B cell (primary cell): ENCODE measurements at places on chromosomes 12 and 14.
A peak's percentile ranks its signal among the peaks of the same experiment; 100 is the strongest.

DNA sequence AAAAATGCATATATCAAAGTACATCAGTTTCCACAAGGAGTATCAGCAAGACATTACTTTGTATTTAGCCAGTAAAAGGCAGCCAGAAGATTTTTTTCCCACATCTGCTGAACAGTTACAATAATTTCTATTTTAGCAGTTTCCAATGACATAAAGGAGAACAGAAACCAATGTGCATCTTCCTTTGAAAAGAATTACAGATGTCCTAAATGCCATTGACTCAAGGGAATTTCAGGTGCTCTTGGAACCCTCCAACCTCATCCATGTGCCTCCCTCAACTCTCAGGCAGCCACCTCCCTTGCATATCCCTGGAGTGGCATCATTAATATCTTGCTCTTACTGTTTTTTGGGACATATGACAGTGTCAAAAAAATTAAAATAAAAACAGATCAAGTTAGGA is 62.2 kb upstream of the ST8SIA1 start:
- no peak for DNase-seq

DNA sequence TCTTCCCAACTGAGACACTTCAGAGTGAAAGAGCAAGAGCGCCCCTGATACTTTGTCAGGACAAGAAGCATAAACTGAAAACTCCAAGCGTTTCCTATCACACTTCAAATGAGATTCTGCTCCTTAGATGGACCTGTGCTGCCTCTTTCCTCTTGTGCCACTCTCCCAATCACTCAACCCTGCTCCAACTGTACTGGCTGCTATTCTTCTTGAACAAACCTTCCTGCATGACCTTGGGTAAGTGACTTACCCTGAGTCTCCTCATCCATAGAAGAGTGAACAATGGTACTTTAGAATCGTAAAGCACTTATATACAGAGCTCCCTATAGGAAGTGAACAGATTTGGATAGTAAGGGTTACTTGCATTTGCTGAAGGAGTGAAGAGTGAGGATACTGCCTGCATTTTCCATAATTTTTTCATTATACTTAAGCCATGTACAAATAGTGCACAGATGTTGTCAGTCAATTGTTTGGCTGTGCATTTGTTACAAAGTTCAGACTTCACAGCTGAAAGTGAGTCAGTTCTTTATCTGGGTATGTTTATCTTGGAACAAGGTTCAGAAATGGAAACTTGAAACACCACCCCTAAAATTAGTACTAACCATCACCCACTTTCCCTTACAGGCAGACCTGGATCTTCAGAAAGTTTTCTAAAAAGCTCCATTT is 10.8 kb downstream of the MTERF2 start:
- no peak for DNase-seq

DNA sequence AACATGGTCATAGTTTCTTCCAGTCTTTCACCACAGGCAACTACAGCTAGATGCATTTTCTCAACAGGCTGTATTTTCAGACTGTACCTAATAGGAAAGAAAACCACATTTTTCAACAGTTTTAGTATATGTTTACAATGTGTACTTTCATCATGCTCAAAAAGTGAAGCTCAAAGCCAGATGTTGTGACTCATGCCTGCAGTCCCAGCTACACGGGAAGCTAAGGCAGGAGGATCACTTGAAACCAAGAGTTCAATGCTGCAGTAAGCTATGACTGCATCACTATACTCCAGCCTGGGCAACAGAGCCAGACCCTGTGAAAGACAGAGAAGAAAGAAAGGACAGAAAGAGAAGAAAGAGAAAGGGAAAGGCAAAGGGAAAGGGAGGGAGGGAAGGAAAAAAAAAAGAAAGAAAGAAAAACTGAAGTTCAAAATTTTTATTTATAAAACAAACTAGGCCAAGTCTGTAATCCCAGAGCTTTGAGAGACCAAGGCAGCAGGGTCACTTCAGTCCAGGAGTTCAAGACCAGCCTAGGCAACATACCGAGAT is 25.5 kb downstream of the GXYLT1 start:
- DNase-seq, result no peak

DNA sequence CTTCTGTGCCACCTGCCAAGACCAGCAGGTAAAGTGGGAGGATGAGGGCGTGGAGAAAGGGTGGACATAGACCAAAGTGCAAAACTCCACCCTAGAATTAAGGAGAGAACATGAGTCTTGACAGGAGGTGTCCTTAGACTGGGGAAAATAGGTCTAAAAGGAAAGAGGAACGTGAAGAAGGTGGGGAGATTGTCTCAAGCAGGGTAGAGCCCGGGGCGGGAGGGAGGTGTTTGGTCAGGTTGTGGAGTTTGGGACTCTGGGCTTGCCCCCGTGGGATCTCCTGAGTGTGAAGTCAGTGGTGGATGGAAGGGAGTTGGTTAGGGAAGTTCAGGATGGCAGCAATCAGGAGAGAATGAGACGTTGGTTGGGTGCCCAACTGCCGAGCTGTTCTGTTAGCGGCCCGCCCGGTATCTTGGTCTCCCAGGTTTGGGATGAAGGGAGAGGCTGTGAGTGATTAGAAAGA is 386 bp downstream of the DGKA start:
- DNase-seq, result peak; percentile 35

DNA sequence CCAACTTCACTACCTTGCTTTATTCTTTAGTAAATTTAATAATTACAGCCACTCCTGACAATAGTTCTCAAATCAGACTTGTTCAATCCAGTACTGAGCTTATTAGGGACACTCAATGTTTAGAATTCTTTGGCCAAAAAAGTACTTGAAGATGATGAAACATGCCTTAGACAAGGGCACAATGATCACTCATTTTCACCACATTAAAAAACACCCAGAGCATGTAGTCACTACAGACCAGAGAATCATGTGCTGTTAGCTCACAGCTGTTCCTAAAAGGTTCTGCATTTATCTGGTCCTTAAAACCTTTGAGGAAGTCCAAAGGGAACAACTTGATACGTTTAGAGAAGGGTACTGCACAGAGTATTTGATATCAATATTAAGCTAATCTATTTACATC is 98.7 kb downstream of the INSM2 start:
- no peak for DNase-seq

DNA sequence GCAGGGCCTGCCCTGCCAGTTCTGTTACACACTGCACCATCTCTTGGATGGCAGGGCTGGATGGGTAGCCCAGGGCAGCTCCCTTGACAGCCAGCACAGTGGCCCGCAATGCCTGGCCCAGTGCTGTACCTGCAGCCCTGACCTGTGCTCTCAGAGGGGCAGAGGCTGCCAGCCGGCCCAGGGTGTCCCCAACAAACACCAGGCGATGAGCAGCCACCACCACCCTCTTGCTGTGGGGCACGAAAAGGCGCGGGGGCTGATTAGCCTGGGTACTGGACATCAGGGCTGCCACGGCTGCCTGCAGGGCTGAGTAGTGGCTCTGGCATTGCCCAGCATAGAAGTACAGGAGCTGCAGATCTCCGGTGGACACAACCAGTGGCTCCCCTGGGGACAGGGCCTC is 4.6 kb upstream of the SLC22A17 start:
- no peak for DNase-seq

DNA sequence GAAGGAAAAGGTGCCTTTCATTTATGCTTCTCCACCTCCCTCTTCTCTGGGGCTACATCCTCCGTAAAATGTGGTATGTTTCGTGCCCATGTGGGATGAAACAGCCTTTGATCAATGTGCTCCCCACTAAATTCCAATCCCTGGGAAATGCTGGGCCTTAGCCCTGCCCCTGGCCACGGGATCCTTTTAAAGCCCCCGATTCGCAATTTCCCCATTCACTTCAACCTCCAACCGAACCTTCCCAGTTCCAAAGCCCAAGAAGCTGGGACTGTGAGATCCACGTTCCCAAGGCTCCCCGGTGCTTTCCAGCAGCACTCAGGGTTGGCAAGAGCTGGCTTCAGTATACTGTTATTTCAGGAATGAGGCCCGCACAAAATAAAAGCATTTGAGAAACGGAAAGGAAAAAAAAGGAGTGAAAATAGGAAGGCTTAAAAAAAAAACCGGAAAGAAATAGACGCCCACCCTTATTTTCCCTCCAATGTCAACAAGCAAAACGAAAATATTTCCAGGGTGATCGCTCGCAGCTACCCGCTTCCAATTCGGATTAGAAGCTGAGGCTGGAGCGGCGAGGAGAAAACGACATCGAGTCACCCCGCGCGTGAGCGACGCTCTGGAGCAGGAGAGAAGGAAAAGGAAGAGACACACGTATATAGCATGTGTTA is 1.3 kb upstream of the FOXG1 start:
- DNase-seq, result no peak

GRCh38 chr12:30732954-30733637 is 21.7 kb downstream of the CAPRIN2 start:
- no peak for DNase-seq

GRCh38 chr12:116174006-116174405 is 103.5 kb downstream of the MED13L start:
- DNase-seq, result no peak

GRCh38 chr14:23380197-23380914 is 3.5 kb downstream of the CMTM5 start:
- DNase-seq, result no peak

DNA sequence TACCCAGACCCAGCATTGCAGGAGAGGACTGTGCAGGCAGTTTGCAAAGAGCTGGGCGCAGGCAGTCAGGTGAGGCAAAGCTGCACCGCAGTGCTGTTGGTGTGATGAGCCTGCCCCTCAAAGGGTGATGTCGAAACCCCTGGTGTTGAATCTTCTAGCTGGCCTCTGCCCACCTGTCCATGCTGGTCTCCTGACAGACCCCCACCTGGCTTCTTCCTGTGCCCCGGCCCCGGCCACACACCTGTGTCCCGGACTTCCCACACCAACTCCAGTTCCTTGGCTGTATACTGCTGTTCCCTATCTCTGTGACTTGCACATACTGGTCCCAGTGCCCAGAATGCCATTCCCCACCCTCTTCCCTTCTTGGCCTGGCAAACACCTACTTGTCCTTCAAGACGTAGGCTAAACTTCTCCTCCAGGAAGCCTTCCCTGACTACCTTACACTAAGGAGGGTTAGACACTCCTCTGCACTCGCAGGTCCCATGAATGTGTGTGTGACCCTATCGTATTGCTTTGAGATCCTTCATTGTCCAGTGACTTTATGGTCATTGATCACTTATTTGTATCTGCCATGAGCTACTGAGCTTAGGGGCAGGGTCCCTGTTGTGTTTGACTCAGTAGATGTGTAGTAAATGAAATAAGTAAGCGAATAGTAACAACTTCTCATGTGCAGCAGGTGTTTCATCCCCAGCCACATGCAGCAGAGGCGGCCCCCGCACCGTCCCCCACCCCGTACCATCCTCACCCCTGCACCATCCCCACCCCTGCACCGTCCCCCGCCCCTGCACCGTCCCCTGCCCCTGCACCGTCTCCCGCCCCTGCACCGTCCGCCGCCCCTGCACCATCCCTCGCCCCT is 37.4 kb downstream of the ESRRB start:
- DNase-seq, result no peak

- no peak for DNase-seq
Observed at GRCh38 chr12:18462442-18462841, 201.1 kb downstream of the PIK3C2G start.

DNA sequence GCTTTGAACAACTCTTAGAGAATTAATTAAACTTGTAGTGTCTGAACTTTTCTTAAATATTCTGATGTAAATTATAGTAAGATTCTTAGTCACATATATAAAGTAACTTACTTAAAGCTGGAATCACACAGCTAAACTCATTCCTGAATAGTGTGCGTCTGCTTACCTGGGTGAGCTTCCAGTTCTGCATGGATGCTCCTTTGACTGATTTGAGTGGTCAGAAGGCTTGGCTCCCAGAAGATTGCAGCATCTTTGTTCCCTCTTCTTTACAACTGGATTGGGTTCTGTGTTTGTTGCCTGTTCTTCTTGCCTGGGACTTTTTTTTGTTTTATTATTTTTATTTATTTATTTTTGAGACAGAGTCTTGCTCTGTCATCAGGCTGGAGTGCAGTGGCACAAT is 66.5 kb upstream of the ASPG start:
- DNase-seq, result no peak
